Stimulated activated effector memory CD8-positive, alpha-beta T cell treated with anti-CD3 and anti-CD28 coated beads, Interleukin-12 subunit alpha, Interleukin-12 subunit beta, amount 100 ng/mL, for 72 hours (primary cell): ENCODE measurements at places on chromosomes 2 and 18.

DNA sequence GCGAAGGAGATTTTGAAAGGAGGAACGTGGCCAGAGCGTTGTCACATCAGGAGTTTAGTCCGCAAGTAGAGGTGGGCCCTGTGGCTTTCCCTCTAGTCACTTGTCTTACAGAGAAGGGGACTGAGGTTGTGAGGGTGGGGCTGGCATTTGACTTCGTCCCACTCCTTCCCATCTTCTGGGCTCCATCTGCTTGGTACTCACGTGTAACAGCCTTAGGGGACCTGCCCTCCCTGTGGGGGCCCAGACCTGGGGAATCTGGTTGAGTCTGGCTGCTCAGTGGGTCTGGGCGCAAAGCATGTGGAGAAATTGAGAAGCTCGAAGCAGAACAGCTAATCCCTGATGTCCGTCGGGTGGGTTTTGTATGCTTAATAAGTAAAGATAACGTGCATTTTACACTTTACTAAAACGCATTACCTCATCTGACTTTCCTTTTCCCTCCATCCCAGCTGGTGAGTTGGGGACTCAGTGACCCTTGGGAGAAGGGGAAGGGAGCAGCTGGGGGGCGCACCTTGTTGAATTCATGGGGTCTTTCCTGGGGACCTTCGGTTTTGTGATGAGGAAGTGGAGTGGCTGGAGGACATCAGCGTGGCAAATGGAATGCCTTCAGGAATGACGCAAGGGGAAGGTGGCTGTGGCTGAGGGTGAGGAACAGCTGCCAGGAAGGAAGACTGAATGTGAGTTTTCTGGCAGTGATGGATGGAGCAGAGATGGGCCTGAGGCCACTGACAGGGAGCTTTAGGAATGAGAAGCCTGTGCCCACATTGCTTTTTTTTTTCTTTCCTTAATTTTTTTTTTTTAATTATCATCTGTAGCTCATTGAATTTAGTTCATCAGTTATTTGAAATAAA, 44.8 kb downstream of the ASAP2 start:
- DNase-seq = no peak

- no peak for DNase-seq
These were observed at the start of gene PLA2R1 for GRCh38 chr2:160062292-160063005. Gene PLA2R1 (minus strand): TSS chr2:160062615. CDS start chr2:160062403, 212 bp downstream.

GRCh38 chr2:28979576-28980366, 1.3 kb upstream of the TOGARAM2 start:
- no peak for DNase-seq

- no peak for DNase-seq
These were observed 7.1 kb upstream of the NABP1 start for GRCh38 chr2:191670787-191671186.

DNA sequence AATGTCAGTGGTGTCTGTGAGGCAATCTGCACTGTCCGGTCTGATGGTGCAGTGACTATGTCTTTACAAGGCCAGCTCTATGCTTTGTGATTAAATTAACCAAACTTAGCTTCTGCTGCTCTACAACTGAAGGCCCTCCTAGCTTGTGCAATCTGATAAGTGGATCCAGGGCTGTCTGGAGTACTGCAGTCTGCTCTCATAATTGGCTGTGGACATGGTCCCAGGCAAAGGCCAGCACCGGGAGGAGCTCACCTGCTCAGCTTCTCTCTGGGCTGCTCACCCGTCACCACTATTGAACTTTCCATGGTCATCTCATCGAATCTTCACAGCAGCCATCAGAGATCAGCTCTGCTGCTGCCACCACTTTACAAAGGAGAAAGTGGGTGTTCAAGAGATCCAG, 13.0 kb upstream of the APCDD1 start:
- DNase-seq = no peak

DNA sequence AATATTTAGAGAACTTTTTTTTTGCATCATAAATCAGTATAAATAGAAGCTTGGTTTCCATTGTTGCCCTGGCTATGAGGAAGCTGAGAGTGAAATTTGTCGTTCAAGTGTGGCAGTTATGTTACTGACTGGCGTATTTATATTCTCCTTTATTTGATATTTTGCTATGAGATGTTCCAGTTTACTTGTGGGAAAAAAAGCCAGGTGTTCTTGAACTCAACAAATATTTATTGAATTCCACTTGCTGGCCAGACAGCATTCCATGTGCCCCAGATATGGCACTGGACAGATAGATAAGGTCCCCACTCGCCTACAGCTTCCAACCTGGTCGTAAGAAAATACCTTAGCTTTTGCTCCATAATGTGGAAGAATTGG, 44.7 kb downstream of the NEDD4L start:
- no peak for DNase-seq

- no peak for DNase-seq
These were observed 540.5 kb downstream of the SLC4A3 start for GRCh38 chr2:220167956-220168355.

DNA sequence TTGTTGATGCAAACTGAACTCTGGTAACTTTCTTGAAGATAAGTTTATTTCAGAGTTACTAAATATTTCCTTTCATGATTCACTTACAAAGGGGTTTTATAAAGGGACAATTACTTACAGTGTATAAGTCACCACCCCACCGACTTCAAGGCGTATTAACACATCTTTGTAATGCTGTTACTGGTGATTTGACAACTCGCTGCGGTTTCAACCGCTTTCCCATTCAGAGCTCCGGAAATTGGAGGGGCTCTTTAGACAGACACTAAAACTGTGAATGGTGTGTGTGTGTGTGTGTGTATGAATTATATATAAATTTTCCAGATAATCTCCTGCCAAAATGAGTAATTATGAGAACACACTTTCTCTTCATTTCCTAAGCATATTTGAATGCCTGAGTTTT, 4.9 kb downstream of the TM4SF20 start:
- DNase-seq = no peak

DNA sequence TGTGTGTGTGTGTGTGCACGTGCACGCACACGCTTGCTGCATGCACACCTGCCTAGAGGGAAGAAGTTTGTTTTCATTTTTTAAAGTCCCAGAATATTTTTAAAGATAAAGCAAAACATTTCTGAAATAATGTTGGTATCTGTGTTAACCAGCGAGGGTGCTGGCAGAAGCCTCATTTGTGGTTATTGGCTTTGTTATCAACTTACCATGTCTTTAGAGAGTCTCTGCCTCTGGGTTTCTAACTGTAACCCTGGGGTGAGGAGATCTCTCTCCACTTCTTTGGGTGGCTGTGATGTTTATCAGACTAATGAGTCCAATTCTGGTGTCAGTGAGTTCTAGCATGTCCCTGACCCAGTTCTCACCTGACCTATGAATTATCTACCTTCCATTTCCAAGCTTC, 927.6 kb upstream of the FANCL start:
- DNase-seq = no peak

- no peak for DNase-seq
These were observed 669 bp downstream of the MARCHF7 start for GRCh38 chr2:159712929-159713420.

DNA sequence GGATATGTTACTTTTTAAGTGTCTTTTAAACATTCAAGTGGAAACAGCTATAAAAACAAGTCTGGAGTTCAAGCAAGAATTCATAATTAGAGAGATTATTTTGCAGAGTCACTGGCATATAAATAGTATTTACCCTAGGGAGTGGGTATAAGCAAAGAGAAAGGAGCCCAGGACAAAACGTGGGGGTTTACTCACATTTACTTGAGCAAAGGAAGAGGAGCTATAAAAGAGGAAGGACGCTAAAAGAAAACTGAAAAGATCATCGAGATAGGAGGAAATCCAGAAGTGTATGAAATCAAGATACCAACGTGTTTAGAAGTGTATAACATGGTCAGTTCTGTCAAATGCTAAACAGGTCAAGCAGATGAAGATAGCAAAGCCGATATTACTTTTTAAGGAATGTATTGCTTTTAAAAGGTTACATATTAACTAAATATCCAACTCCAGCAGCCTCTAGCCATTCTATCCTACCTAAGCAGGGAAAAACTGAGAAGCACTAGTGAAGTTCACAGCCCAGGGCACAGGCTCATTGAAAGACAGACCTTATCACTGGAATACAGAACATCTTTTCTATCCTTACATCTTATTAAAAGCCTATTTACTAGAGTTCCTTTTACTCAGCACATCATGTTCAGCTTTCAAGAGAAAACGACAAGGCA, 8.6 kb downstream of the KANSL1L start:
- no peak for DNase-seq

GRCh38 chr2:493228-493627, 184.0 kb downstream of the TMEM18 start:
- DNase-seq = no peak

DNA sequence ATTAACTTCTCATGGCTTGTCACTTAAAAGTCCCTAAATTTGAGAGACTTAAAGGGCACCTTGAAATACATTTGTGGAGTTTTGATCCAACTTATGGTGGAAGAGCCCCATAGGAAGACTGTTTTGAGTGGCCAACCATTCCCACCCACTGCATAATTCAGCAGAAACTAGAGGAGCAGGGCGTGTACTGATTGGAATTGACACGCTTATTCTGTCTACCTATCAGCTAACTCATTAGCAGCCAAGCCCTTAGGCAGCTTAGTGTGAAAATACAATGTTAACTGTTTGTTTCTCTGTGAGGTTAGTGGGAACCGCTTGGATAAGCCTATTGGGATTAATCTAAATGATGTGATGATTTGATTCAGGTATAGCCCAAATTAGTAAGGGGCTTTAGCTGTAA, 6.4 kb downstream of the LGALSL start:
- DNase-seq = no peak

DNA sequence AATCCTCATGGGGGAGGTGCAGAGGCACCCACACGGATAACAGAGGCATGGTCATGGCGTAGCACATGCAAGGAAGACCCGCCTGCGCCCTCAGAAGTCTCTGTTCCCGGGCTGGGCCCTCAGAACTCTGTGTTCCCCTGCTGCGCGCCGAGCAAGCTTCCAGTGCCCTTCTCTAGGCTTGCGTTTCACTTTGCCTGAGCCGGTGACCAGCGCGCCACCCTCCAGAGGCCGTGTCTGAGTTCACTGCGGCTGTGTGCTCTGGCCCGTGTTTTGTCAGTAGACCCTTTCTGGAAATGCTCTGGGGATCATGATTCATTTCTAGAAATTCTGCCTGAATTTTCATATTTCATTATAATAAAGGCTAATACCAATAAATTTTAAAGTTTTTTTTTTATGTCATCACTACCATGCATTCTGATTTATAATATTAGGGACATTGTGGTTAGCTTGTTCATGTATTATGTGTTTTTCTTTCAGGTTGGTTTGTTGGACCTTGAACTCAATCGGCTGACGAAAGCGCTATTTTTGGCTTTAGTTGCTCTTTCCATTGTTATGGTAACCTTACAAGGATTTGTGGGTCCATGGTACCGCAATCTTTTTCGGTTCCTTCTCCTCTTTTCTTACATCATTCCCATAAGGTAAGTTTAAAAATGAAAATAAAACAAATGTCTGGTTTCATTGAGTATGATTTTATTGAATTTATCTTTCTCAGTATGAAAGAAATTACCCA, 142.7 kb upstream of the NFATC1 start:
- no peak for DNase-seq

DNA sequence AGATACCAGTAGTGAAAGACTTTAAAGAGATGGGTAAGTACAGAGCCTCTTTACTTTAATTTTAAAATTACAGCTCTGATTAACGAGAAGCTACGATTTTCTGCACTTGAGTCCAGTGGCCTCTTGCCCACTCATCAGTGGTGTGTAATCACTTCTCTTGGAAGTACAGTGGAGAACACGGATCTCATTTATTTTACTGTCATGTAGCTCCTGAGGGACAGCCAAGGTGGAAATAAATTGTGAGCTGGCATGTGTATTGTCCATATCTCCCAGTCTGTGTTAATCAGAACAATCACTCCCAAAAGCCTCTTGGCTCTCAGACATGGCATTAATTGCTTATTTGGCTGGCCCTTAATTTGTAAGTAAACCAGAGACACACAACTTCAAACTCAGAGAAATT, 69.4 kb downstream of the LOXHD1 start:
- DNase-seq = no peak

GRCh38 chr2:10163498-10164486, 41.3 kb downstream of the RRM2 start:
- no peak for DNase-seq

DNA sequence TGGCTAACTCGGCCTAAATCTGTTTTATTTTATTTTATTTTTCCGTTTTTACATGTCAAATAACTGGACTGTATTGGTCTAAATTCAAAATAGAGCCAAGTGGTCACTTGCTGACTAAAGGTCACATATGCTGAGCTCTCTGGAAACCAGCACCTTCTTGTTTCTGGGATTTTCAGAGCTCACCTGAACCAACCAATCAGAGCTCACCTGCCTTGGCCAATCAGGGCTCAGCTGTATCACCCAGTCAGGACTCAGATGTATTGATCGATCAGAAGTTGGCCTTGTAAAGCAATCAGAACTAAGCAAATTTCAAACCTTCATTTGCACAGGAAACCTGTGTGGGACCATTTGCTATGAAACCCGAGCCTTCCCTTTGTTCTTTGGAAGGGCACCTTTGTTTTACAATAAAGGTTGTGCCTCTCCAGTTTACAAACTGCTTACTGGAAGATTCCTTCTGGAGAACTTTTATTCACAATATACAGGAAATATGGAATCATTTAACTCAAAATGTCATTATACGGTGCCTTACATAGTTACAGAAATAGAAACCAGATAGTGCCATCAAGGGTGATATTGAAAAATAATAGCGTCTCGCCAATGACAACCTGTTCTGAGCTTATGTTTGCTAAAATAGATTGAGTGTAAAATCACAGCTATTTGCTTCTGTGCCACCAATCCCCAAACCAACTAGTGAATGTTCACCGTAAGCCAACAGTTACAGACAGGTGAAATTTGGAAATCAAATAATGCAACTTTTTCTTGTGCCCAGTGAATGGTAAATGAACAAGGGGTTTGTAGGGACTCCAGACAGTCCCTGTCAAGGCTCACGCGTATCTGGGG, 17.3 kb upstream of the PSD4 start:
- DNase-seq = no peak

GRCh38 chr18:9475643-9476591, 604 bp downstream of the RALBP1 start:
- DNase-seq = peak; percentile 90

GRCh38 chr2:230739961-230740360, 27.3 kb downstream of the CAB39 start:
- no peak for DNase-seq

DNA sequence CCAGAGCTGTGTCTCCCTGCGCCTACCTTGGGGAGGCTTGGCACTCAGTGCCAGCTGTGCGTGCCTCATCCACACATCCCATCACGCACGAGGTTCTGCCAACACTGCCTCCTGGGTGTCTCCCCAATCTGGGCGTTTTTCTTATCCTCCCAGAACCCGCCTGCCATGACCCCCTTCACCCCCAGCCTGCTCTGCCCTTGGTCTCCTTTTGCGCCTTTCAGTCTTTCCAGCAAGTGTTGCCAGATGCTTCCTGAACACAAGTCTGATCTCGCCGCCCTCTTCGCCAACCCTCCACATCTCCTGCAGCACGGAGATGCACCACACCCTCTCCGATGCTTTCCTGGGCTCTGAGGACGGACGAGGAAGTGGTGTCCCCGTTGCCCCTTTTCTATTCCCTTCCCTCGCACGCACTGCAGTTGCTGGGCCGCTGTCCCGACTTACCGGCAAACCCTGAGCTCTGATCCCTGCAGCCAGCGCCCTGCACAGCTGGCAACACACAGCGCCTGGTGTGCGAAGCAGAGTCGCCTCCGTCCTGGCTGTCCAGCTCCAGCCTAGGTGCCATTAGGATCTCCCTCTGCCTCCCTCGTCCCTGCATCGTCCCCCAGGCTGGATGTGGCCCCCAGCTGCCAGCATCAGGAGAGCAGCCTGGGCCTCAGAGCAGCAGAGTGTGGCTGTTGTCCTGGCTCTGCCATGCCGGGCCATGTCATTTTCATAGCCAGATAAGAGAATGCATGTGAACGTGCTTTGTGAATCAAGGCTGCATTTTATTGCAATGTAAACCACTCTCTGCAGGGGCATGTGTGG, 22.6 kb upstream of the ALLC start:
- no peak for DNase-seq
